T-cell (primary cell): ENCODE measurements at places on chromosomes 3 and 15.
A peak's percentile ranks its signal among the peaks of the same experiment; 100 is the strongest.

DNA sequence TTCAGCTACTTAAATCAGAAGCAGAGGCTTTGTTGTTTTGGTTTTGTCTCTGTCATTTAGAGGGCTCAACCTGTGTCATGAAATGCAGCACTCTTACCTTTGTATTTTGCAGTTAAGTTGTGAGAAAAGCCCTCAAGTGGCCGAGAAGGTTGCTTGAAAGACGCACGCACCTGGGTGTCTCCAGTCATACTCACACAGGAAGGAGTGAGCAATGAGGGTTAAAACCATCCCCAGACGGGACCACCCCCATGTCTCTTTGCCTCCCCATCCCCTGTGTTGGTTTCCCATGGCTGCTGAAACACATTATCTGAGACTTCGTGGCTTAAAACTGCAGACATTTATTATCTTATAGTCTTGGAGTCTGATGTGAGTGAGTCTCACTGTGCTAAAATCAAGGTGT is 376.1 kb upstream of the CFAP20DC start:
- peak; percentile 49 for DNase-seq

- no peak for DNase-seq
Observed at GRCh38 chr3:46576-46975, 150.0 kb upstream of the CHL1 start.

- no peak for DNase-seq
Observed at GRCh38 chr3:4421121-4421520, 45.9 kb downstream of the SUMF1 start.

- DNase-seq: no peak
Observed at GRCh38 chr15:48560321-48561051, 85.0 kb downstream of the FBN1 start.

GRCh38 chr15:92772061-92772460 is 116.5 kb upstream of the FAM174B start:
- no peak for DNase-seq

DNA sequence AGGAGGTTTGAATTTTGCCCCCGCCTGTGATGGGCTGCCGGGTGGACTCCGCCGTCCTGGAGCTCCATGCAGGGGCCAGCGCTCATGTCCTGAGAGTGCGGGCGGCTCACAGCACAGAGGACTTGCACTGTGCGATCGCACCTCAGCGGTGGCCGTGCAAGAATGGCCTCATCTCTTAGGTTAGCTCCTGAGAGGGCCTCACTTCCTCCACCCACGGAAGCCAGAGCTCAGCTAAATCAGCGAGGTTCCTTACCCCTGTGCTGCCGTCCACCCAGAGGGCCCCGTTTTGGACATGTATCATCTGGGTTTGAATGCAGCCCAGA is 72.0 kb upstream of the PCSK6 start:
- no peak for DNase-seq

- DNase-seq: no peak
Observed at GRCh38 chr3:71469138-71469435, 114.4 kb downstream of the FOXP1 start.

- DNase-seq: no peak
Observed at GRCh38 chr15:101679806-101680205, 27.6 kb upstream of the TM2D3 start.
